ENCODE measurements at places on chromosomes 13 and 19. TPM values are rescaled to one million over a fixed set of nuclear protein-coding genes. Genes with fewer than 3 reads are reported as not detected.
A peak's percentile ranks its signal among the peaks of the same experiment; 100 is the strongest.

- no peak for DNase-seq
Observed at GRCh38 chr13:33933810-33934209, 115.9 kb downstream of the RFC3 start.

The FOSB gene
- 1.2 TPM for total RNA-seq

GRCh38 chr13:97023117-97023516 is 28.8 kb upstream of the OXGR1 start:
- DNase-seq = no peak

GRCh38 chr19:3047496-3048189 is 14.7 kb downstream of the TLE5 start:
- DNase-seq = peak; percentile 92

- no peak for DNase-seq
Observed at GRCh38 chr19:11480715-11481533, at the start of gene ELAVL3. TSS of gene ELAVL3 (minus strand) at chr19:11481046. CDS start at chr19:11480608, 438 bp downstream.

GRCh38 chr19:6216996-6217751 is 62.6 kb downstream of the MLLT1 start:
- DNase-seq = peak; percentile 47

DNA sequence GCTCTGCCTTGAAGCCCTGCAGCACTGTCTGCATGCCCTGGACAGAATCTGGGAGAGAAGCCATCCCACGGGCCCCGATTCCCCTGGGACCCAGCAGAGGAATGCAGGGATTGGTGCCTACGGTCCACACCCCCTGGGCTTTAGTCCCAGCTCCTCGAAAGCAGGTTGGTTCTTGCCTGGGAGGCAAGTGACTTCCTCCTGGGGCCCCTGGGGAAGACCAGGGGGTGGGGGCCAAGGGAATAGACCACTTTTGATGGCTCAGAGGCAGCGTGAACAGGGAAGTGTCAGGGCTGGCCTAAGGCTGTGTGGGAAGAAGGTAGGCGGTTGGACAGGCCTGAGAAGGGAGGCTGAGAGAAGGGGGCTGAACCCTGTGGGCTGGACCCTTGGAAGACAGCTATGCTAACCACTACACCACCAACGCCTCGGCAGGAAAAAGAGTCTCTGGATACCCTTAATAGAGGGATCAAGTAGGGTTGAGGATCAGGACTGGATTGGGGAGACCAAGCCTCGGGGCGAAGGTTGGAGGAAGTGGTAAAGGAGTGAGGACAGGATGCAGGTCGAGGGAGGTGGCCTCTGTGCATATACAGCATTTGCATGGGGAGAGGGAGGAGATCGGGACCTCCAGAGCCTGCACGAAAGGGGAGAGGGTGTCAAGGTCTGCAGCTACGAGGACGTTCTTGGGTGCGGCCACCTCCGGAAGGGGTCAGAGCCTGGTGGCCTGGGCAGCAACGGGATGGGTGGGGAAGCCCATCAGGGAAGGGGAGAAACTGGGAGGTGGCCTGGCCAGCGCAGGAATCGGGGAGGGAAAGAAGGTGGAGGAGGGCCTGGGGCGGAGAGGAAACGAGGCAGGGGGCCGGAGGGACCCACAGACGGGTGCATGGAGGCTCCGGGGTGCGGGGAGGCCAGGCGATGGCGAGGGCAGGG is 709 bp downstream of the DPP9 start:
- peak; percentile 44 for DNase-seq

- no peak for DNase-seq
Observed at GRCh38 chr19:17797424-17798201, 2.7 kb downstream of the B3GNT3 start.

GRCh38 chr13:49213539-49213938 is 6.6 kb upstream of the MLNR start:
- no peak for DNase-seq

The IGFL3 gene
- total RNA-seq = not detected

GRCh38 chr13:24617256-24618010 is 62.8 kb upstream of the ATP12A start:
- DNase-seq = no peak

DNA sequence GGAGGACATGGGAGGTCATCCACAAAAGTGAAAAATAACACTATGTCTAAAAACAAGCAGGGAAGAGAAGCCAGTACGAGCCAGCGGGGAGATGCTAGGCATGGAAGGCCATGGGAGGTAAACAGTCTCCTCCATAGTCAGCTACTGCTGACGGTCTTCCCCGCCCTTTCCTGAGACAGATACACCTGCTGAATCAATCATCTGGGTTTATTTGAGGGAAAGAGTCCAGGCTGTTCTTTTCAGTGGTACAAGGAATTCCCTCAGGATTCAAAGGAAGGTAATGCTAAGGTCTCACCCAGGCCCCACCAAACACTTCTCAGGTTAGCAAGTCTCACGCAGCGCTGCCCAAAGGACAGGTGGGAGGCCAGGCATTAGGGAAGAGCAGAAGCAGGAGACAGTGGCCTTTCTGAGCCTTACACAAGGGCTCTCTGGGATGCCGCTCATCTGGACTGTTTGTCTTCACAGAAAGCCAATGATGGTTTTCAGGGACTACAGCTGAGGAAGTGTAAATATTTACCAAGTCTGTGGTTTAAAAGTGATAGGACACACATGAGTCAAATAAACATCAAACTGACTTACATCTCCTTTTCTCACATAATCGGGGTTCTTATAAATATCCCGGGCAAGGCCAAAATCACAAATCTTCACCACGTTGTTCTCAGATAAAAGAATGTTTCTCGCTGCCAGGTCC is 173.9 kb downstream of the FLT1 start:
- DNase-seq = no peak

DNA sequence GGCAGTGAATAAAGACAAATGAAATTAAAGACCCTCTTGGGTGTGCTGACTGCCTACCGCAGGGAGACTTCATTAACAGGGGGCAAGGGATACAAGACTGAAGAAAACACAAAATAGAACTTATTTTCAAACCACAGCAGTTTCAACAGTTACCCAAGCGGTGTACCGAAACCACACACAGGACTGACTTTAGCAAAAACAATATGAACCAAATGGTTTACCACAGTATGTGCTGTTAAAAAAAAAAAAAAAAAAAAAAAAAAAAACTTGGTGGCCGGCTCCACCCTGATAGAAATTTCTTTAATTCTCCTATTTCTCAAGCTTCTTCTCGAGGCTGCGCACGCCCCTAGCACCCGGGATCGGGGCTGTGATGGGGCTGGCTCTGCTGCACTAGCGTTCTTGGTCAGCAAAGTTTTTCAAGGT is 42.6 kb downstream of the KLF2 start:
- no peak for DNase-seq

DNA sequence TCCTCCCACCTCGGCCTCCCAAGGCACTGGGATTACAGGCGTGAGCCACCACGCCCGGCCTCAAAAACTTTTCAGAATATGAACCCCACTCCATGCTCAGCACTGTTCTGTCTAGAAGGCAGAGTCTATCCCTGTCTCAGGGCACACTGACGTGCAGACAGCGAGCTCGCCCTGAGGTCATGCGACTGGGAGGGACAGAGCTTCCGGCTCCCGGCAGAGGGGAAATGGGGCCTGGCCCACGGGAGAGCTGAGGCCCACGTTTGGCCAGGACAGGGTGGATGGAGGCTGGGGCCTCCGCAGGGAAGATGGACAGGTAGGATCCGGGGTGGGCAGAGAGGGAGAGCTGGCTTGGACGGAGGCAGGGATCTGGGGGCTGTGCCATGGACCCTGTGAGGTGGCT is 2.8 kb upstream of the AZU1 start:
- no peak for DNase-seq

DNA sequence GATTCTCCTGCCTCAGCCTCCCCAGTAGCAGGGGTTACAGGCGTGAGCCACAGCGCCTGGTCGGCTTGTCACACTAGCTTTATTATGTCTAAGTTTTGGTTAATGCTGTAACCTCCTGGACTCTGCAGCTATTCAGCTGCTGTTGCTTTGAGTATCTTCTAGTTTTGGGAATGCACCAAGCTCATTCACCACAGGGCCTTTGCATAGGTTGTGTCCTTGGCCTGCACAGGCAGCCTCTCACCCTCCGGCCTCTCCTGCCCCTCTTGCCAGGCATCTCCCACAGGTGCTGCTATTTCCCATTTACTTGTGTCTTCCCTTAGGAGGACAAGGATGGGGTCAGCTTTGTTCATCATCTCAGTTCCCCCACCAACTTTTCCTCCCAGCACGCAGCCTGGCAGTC is 2.4 kb upstream of the CCDC9 start:
- DNase-seq = no peak

The PRMT1 gene
- 272 TPM for total RNA-seq

DNA sequence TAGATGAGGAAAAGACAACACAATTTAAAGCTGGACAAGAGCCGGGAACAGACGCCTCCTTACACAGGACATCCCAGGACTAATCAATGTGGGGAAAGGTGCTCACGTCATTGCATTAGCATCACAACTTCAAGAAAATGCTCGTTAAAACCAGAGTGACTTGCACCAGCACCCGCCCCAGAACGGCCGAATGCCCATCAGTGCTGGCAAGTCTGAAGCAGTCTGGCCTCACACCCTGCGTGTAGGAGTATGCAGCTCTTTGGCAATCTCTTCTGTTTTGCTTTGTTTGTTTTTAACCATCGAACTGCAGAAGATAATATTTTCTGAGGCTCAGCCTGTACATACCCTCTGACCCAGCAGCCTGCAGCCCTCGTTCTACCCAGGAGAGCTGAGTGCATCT is 44.8 kb upstream of the LDLR start:
- no peak for DNase-seq

DNA sequence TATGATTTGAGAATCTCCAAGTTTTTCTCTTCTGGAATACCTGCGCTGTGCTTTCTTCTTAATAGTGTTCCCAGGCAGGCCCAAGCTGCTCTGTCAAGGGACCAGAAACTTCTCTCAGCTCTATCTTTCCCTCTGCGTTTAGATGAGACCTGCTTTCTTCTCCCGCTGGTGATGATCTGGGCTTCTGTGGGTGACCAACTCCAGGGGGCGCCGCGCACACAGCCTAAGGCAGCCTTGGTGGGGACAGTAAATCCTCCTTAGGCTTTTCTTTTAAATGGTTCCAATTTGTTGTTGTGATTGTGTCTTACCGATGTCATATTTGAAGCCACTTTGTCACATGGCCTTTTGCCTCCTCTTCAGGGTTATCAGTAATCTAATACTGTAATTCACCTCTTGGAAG is 439.4 kb upstream of the KLF12 start:
- peak; percentile 25 for DNase-seq

- no peak for DNase-seq
Observed at GRCh38 chr13:49225223-49226042, 5.3 kb downstream of the MLNR start.

DNA sequence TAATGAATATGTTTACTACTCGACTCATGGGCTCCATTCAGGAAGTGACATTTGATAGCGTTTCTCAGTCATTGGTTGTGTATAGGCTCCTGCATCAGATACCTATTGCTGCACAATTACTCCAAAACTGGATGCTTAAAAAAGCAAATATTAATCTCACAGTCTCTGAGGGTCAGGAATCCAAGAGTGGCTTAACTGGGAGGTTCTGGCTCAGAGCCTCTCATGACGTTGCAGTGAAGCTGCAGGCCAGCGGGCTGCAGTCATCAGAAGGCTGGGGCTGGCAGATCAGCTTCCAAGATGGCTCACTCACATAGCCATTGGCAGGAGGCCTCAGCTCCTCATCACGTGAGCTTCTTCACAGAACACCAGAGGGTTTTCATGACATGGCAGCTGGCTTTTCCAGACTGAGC is 525.1 kb upstream of the NBEA start:
- DNase-seq = peak; percentile 47

GRCh38 chr13:95222733-95223018 is 78.6 kb downstream of the ABCC4 start:
- DNase-seq = no peak

GRCh38 chr13:29887686-29888085 is 37.3 kb upstream of the UBL3 start:
- no peak for DNase-seq

DNA sequence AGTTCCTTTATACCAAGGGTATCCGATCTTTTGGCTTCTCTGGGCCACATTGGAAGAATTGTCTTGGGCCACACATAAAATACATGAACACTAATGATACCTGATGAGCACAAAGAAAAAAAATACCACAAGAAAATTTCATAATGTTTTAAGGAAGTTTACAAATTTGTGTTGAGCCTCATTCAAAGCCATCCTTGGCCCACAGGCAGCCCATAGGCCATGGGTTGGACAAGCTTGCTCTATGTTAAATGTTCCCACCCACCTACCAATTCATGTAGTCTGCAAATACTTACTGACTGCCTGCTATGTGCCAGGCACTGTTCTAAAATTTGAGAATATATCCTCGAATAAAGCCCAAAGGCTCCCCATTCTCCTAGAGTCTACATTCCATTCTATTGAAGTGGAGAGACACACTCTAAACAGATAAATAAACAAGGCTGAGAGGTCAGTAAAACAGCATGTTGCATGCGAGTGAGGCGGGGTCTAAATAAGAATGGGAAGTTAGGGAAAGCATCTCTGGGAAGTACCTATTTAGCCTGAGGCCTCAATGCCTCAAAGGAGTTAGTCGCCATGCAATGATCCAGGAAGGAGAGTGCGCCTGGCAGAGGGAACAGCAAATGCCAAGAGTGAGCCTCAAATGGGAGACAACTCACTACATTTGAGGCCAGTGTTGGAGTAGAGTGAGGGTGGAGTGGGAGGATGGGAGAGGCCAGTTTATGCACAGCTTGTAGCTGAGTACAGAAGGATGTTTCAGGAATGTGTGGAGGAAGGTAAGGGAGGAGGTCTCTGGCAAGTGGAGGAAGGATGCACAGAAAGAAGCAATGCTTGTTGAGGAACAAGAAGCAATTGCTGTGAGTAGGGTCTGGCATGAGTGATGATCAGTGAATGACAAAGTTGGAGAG is 52.5 kb upstream of the CLDN10 start:
- no peak for DNase-seq

- no peak for DNase-seq
Observed at GRCh38 chr19:3151563-3152418, 16.0 kb downstream of the GNA15 start.

The PPFIA3 gene
- 13.1 TPM for total RNA-seq

- DNase-seq = no peak
Observed at GRCh38 chr19:30911491-30911890, 437.7 kb downstream of the TSHZ3 start.

GRCh38 chr19:38869836-38870607 is 8.1 kb downstream of the RINL start:
- DNase-seq = peak; percentile 87

The PGLYRP2 gene
- 44.4 TPM for total RNA-seq

DNA sequence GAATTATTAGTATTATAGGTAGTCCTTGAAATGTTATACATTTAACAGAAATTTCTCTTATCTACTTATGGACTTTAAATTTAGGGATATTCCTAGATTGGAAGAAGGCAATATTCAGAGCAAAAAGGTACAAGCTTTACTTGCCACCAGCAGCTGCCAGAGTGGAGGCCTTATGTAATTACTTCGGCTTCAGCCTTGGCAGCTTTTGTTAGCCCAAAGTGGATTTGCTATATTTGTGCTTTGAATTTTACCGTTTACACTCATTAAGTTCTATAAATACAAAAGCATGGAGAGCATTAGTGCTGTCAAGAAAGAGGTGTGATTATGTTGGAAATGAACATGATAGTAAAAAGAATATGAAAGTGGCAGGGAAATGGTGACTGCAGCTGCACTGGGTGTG is 319.9 kb downstream of the ATP8A2 start:
- no peak for DNase-seq

- no peak for DNase-seq
Observed at GRCh38 chr13:30845297-30846214, 60.5 kb upstream of the MEDAG start.

- no peak for DNase-seq
Observed at GRCh38 chr19:47675859-47676258, 37.4 kb upstream of the EHD2 start.

The FPR1 gene
- 2.1 TPM for total RNA-seq

GRCh38 chr13:98773921-98774320 is 21.4 kb upstream of the SLC15A1 start:
- DNase-seq = no peak

The ZSCAN4 gene
- total RNA-seq = 0.12 TPM

The FAM216B gene
- not detected for total RNA-seq

The FFAR3 gene
- total RNA-seq = 0.25 TPM

GRCh38 chr13:75838366-75839005 is 202.4 kb downstream of the LMO7 start:
- no peak for DNase-seq
